Activated CD8-positive, alpha-beta memory T cell treated with anti-CD3 and anti-CD28 coated beads for 24 hours (primary cell): ENCODE measurements at places on chromosomes 7 and 10.

DNA sequence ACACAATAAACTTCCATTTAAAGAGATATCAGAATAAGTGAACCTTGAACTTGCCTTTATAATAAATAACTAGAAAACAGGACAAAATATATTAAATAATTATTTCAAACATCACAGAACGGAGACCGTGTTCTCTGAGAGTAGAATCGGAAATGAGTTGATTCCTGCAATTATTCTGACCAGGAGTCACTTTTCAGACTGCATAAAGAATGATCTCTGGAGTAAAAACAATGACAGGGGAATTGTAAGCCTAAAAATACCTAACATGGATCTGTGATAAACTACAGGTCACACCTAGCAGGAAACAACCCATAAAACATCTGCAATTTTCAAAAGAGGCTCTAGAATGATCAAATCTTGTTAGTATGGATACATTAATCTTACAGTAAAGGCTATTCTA is 577.5 kb upstream of the SORCS1 start:
- DNase-seq = no peak

- DNase-seq = no peak
Observed at GRCh38 chr7:153061910-153062528, 302.5 kb downstream of the ACTR3B start.

- DNase-seq = no peak
Observed at GRCh38 chr7:23285657-23286646, 13.2 kb upstream of the MALSU1 start.

DNA sequence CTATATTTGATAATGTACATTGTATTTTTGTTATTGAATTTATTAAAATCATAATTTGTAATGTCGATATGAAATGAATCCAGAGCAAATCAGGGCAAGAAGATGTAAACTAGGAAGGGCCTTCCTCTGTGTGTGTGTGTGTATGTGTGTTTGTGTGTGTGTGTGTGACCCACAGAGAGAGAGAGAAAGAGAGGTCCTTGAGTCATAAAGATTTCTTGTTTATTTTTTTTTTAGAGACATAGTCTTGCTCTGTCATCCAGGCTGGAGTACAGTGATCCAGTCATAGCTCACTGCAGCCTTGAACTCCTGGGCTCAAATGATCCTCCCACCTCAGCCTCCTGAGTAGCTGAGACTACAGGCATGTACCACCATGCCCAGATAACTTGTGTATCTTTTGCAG is 50.7 kb downstream of the INPP5F start:
- DNase-seq = no peak

DNA sequence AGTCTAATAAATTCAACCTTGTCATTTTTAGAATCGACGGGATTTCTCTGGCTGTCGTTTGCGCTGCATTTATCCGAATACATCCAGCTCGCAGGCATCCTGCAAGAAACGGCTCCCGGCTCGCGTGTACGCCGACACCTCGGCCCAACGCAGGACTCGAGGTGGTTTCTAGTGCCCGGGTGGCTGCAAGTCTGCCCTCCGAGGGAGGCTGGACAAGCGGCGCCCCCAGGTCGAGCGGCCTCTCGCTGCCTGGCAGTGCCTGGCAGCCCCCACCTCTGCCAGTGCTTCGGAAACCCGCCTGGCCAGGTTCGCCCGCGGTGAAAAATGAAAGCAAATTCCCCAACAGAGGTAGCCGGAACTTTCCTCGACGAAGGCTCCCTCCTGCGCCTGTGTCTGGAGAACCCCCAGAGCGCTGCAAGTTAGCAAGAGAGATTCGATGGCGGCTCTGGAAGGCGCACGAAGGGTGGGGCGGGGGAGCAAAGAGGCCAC is 5.7 kb upstream of the ZNF503 start:
- DNase-seq = no peak

DNA sequence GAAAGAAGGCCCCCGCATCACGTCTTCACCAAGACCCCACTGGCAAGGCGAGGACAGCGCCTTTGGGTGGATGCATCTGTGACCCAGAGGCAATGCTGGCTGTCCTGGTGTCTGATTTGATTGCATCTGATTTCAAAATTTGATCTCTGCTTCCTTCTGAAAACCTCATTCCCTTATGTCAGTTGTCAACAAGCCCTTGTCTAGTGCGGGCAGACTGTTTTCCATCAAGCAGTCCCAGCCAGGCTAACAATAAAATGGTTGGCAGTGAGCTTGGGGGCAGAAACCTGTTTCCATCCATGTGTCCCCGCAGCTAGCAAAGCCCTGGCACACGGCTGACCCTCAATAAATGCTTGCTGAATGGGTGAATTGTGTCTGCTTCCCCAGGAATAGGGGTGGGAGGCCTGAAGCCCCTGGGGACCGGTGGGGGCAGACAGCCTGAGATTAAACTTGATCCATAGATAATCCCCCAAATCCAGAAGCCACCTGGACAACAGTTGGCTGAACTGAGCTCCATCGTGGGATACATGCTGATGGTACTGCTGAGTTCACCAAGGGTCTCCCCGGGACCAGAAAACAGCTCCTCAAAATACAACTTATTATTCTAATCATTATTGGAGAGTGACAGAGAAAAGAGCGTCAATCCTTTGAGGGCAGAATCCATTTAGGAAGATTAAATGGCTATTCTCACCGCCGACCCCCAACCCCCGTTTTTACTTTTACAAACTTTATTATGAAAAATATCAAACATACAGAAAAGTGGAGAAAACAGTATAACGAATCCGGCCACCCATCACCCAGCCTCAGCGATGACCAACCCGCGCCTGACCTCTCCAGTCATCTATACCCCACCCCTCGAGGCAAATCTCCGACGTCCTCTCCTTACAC is 912 bp upstream of the DUSP5 start:
- DNase-seq = peak; percentile 76

DNA sequence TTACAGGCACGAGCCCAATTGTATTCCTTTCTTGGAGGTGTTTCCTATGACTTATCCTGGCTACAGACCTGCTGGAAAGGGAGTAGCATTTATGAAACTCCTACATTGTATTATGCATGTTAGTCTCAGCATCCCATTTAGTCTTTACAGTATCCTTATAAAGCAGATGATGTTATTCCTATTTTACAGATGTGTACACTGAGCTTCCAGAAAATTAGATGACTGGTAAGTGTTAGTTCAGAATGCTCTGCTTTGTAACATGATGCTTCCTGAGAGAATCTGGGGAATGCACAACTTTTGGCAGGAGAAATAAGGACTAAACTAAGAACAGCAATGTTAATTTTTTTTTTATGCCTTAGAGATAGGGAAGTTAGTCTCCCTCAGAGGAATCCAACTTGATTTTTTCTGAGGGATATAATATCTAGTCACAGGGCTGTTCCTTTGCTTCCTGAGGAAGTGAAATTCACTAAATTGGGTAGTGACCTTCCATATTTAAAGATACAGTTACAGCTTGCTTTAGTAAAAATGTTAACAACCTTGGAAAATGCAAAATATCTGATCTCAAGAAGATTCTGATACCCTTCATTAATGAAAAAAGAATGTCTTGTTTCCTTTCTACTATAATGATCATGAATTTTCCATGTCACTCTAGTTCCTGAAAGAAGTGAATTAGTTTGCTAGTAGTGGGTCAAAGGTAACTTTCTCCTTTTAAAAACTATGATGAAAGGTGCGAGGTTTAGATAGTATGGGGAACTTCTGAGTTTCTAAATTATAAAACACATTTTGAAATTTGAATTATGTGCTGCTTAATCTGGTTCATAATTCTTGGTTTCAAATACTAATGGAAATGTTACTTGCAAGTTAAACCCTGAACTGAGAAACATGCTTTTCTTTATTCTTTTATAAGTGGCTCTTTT is 194.0 kb upstream of the PRPS1L1 start:
- no peak for DNase-seq

DNA sequence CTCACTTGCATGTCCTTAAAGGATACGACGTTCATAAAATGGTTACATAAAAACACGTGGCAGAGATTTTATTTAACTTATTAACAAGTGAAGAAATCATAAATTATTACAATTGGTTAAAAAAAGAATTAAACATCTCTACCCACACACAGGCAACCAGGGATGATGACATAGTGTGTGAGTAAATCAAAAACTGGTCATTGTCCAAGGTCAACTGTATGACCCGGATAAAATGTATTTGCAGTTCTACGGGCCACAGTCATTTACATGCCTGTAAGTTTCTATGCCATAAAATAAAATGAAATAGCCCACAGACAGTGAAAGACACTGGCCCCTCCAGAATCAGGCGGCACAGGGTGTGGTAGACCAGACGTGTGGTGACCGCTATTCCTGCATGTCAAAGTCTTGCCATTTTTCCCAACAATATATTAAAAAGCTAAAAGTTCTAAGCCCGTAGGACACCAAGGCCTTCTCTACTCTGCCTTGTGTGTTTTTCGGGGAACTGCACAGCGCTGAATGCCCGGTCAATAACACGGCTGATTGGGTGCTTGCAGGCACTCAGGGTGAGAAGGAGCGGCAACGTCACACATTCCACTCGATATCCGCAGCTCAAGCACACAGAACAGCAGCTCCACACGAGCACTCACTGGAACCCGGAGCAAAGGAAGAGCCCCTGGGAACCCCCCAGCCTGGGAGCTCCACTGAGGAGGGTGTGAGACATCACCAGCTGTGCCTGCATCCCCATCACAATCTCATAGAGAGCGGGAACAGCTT is 143.3 kb upstream of the PPP2R2D start:
- no peak for DNase-seq

DNA sequence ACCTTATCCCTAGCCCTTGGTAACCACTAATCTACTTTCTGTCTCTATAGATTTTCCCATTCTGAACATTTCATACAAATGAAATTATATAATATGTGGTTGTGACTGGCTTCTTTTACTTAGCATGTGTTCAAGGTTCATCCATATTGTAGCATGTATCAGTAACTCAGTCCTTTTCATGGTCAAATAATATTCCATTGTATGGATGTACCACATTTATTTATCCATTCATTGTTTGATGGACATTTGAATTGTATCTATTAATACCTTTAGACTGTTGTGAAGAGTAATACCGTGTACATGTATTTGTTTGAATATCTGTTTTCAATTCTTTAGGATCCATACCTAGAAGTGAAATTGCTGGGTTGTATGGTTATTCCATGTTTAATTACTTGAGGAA is 210.2 kb downstream of the BMPER start:
- no peak for DNase-seq

- no peak for DNase-seq
Observed at GRCh38 chr7:36748017-36748487, 23.8 kb upstream of the AOAH start.

DNA sequence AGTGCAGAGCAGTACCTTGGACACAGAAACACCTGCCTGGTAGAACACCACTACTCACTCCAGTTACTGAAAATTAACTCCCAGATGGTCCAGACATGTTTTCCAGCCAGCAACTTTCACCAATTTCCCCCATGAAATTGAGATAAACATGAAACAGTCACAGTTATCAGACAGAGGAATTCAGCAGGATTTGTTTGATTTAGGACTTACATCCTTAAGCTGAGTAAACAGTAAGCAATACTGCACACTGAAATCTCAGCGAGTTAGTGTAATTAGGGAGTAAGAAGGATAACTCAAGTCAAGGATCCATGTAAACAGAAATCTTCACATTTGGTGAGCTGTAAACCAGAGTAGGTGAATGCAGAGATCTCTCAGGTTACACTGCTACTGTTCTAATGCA is 353.5 kb downstream of the ELMO1 start:
- no peak for DNase-seq

DNA sequence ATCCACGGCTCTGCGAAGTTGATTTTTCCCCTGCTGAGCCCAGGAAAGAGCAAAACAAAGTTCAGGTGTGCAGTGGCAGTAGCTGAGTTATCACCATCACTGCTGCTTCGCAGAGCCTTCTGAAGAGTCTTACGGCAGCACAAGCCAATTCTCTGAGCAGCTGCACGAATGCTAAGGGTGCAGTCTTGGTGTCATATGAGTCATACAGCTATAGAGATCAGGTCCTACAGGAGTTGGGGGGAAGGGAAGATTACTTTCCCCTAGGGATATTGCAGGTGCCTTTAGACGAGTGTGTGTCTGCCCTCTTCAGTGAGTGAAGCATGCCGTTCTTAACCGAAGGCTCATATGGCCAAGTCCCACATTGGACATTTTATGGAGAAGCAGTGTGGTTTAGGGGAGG is 227.8 kb downstream of the CELF2 start:
- peak; percentile 67 for DNase-seq

DNA sequence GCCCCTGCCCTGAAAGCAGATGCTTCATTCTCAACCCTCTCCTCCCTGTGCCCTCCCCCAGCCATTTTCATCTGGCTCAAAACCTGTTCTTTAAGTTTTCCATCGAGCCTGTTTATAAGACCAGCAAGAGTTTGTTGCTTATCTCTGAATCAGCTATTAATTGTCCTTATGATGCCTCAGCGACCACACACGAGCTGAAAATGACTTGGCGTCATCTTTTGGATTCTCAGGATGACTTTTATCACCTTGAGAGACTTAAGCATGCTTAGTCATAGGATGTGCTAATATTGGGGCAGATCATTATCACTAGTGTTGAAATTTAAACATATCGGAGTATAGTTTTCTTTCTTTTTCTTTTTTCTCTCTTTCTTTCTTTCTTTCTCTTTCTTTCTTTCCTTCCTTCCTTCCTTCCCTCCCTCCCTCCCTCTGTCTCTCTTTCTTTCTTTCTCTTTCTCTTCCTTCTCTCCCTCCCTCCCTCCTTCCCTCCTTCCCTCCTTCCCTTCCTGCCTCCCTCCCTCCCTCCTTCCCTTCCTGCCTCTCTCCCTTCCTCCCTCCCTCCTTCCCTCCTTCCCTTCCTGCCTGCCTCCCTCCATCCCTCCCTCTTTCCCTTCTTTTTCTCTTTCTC is 184.5 kb downstream of the PHTF2 start:
- no peak for DNase-seq

GRCh38 chr7:13037216-13037615 is 349.8 kb downstream of the ARL4A start:
- no peak for DNase-seq

GRCh38 chr10:72645263-72645858 is 19.5 kb upstream of the MICU1 start:
- no peak for DNase-seq

GRCh38 chr7:75608451-75609122 is 116.5 kb downstream of the SPDYE5 start:
- DNase-seq = no peak

- no peak for DNase-seq
Observed at GRCh38 chr10:102791754-102792395, 45.3 kb downstream of the CYP17A1 start.

GRCh38 chr7:38682606-38683005 is 51.4 kb upstream of the AMPH start:
- DNase-seq = no peak

DNA sequence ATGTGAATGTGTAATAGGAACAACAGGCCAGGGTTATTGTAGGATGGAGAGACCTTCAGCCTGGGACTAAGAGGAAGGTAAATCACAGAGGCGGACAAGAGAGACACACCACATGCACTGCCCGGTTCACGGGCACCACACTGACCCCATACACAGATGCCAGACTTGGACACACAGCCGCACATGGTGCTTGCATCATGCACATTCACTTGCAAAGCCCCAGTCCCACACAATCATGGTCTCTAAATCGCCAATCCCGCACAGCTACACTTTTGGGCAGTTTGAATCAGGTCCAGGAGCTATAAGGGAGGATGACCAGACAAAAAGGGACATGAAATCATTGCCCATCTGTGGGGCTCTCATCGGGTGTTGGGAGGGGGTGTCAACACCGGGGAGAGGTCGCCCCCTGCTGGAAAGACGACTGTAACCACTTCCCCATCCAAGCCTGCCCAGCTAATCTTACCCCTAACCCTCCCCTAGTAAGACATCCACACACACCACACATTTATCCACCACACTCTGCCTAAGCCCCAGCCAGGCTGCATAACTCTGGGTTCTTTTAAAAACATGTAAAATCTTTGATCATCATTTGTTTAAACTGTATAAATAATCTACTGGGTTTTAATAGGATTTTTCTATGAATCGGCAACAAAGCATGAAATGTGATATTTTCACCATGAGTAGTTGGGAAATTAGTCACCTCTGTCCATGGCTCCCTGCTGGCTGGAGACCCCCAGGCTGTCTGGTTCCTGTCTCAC is 40.5 kb upstream of the SLF2 start:
- peak; percentile 80 for DNase-seq
